Naive B cell (primary cell): ENCODE measurements at places on chromosomes 2 and 18. TPM values are rescaled to one million over a fixed set of nuclear protein-coding genes. Genes with fewer than 3 reads are reported as not detected.

- DNase-seq: no peak
These were observed 110.3 kb downstream of the EPC2 start for GRCh38 chr2:148754864-148755263.

GRCh38 chr18:73653827-73654226 is 493.8 kb downstream of the FBXO15 start:
- no peak for DNase-seq

- DNase-seq: no peak
These were observed 66.3 kb downstream of the POLR1A start for GRCh38 chr2:86039178-86039962.

DNA sequence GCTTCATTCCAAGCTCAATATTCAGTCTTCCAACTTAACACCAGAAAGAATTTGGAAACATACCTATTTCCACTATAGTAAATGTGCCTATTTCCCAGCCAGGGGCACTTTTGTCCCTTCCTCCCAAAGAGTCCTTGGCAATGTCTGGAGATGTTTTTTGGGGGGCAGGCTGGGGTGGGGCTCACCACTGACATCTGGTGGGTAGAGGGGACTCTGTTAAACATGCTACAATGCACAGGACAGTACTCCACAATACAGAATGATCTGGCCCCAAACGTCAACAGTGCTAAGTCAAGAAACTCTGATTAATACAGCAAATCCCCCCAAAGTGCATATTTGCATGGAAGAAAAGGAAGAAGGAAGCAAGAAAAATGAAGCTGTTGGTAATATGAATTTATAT is 61.7 kb downstream of the SMIM21 start:
- DNase-seq: no peak

The SERPINB12 gene
- polyA plus RNA-seq: not detected

The CHN1 gene
- polyA plus RNA-seq: not detected

DNA sequence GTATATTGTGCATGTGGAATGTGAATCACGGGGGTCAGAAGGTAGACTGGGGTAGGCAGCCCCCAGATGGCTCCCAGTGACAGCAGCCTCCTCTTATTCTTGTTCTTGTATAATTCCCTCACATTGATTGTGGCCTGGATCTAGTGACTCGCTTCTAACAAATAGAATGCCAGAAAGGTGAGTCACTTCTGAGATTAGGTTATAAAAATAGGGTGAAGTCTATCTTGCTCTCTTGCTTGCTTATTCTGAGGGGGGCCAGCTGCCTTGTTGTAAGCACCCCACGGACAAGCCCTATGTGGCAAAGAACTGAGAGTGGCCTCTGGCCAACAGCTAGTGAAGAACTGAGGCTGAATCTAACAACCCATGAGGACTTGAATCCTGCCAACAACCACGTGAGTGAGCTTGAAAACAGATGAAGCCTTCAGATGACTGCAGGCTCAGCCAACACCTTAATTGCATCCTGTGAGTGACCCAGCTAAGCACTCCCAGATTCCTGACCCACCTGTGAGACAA is 15.6 kb upstream of the RMND5A start:
- no peak for DNase-seq
